ENCODE measurements at places on chromosomes 12 and 14. TPM values are rescaled to one million over a fixed set of nuclear protein-coding genes. Genes with fewer than 3 reads are reported as not detected.

- H3K36me3 ChIP-seq: peaks cover 17% of the 10 kb centered on the region
- no peak overlapping the region for H3K4me3 ChIP-seq
- no peaks in the 10 kb centered on the region for H3K27me3 ChIP-seq
- no peak overlapping the region for H3K27ac ChIP-seq
- DNase-seq: no peak
These were observed 320.8 kb downstream of the MED13L start for GRCh38 chr12:115956659-115957058.

GRCh38 chr12:29277231-29277630, 103.7 kb downstream of the ERGIC2 start:
- H3K27ac ChIP-seq: no peak overlapping the region
- H3K36me3 ChIP-seq: no peaks in the 10 kb centered on the region
- no peaks in the 10 kb centered on the region for H3K4me1 ChIP-seq
- H3K4me3 ChIP-seq: no peak overlapping the region
- no peak for DNase-seq

DNA sequence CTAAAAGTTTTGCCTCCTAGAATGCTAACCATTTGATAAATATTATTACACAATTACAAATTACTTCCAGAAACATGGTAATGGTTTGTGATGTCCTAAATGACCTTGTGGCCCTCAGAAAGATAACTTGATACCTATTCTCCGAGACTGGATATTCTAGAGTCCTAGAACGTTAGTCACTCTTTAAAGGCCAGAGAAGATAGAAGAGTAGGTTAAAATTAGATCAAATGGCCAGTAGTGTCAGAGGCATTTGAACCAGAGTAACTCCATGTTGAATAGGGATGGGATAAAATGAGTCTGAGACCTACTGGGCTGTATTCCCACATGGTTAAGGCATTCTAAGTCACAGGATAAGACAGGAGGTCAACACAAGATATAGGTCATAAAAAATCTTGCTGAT, 96.6 kb upstream of the ADAMTS20 start:
- no peak overlapping the region for H3K4me3 ChIP-seq
- H3K4me1 ChIP-seq: no peaks in the 10 kb centered on the region
- no peaks in the 10 kb centered on the region for H3K36me3 ChIP-seq
- no peak overlapping the region for H3K27ac ChIP-seq

CHGA gene
- total RNA-seq: not detected

C14orf39 gene
- total RNA-seq: 0.36 TPM
